ENCODE measurements at places on chromosomes 6 and 20.

DNA sequence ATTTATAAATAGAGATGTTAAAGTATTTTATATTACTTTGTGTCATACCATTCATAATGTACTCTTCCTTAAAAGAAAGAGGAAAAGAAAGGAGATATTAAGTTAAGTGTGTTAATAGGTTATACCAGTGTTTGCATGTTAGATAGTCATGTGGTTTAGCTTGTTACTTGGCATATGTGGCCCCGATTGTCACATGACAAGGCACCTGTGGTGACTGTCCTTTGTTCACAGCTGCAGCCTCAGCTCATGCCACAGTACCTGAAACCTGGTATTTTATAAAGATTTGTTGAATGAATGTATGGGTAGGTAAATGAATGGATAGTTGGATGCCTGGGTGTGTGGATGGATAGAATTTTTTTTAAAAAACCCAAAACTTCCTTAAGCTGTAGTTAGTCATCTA lies 306.1 kb upstream of the FLRT3 start:
- no peak for DNase-seq

GRCh38 chr6:75940564-75940963 lies 131.9 kb downstream of the IMPG1 start:
- no peak for DNase-seq

GRCh38 chr6:128690063-128690462 lies 169.7 kb upstream of the PTPRK start:
- DNase-seq = no peak

DNA sequence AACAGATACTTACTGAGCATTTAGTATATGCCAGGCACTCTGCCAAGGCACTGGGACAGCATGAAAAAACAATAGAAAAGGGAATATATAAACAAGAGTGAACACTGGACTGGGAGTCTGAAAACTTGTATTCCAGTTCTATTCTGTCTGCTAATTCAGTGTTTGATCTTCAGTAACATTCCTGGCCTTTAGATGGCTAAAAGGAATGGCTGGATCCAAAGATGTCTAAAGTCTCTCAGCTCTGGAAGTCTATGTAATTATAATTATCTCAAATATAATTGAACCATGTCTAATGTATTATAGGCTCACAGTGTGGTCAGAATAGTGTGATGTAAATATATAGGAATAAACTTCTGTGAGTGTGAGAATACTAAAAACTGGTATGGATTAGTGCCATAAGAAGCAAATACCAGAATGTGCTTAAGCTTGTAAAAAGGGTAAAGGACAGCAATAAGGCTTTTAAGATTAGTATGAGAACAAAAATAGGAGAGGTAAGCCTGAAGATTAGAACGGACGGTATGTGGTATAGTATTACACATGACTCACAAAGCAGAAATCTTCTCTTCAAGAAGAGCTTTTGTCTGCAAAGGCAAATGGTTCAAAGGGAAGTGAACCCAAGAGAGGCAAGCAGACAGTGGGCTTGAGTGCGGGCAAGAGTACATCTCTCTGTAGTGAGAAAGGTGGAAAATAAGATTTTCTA lies 68.5 kb downstream of the TMEM200A start:
- DNase-seq = peak; percentile 12

DNA sequence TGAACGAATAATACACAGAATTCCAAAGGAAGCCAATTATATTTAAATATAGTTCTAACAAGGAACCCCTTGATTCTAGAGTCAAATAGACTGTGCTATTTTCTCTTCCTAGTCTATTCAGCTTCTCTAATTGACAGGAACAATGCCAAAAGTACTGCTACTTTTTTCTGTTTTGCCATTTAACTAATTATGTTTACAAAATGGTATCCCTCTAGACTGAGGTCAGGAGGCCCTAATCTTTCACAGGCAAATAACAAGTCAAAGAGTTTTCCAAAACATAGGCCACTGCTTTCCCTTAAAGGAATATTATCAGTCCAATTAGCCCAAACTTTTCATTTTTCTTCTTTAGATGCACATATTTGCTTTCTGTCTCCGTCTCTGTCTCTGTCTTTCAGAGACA lies 539.3 kb downstream of the RFPL4B start:
- DNase-seq = no peak

- DNase-seq = no peak
Observed at GRCh38 chr6:121847806-121848522, 412.5 kb downstream of the GJA1 start.

DNA sequence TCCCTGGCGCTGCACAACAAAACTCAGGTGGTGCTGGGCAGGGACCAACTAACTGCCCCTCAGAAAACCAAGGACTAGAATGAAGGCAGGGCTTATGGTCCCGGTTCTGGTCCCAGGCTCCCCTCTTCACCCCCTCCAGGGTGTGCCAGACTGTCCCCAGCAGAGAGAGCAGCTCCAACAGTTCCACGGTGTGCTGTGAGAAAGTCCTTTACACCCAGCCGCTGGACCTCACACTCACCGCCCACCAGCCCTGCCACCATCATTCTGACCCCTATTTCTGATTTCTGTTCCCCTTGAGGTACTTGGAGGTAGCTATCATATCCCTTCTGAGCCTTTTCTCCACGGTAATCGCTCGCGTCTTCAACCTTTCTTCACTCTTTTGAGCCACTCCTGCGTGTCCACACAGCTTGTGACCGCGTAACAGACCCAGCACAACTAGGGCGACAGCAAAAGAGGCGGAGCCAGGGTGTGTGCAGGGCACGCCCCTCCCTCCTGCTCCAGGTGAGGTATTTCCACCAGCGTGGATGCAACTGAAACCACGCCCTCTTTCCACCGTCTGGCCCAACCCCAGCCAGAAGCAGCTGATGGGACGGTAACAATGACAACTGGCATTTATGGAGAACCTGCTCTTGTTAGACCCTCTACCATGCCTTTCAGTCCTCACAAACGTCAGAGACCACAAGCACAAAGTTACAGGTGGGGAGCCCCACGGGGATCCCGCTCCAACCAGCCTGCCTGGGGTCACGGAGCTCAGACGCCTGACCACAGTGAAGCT lies 2.3 kb downstream of the PXDC1 start:
- DNase-seq = peak; percentile 45

DNA sequence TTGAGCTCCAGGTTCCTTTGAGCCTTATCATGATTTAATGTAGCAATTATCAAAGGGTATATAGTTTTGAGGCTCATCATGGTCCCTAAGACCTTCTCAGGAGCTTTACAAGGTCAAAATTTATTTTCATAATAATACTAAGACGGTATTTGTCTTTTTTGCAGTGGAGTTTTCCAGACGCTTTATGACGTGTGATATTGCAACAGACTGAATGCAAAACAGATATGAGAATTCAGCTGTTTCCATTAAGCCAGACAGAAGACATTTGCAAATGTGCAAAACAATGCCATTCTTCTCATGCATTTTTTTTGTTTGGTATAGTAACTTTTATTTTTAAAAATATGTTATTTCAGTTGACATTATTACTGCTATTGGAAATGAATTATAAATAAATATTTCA lies 24.7 kb upstream of the CNKSR3 start:
- DNase-seq = no peak

GRCh38 chr20:62243106-62243505 lies 4.8 kb downstream of the OSBPL2 start:
- no peak for DNase-seq

- DNase-seq = no peak
Observed at GRCh38 chr6:50889935-50890334, 71.3 kb downstream of the TFAP2B start.

DNA sequence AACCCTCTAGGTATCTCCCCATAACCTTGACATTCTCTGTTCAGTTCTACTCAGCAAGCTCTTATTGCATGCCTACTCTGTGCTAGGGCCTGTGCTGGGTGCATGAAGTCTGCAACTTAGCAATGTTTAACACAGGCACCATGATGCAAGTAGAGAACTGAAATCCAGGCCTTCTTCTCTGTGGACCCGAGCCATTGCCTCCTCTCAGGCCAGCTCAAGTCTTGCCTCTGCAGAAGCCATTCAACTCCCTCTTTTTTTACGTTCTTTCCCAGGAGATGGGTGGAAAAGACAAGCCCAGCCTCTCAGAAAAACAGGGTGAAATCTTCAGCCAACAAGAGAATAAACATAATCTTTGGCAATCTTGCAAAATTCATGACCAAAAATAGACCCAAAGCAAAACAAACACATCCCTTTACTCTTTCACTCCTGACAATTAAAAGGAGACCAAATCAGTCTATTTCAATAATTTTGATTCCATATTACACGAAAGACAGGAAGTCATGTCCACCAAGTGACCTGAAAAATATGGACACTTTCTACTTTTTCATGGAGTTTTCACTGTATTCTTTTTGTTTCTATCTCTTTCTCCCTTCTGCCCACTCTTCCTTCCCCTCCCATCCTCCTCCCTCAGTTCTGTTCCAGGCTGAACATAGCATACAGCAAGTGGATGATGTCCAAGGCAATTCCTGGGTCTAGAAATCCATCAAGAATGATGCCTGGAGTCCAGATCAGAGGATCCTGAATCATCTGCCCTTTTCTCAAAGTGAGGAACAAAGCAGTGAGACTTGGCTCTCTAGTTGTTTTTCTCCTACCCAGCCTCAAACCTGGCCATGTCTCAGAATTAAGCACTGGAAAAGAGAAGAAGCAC lies 45.4 kb upstream of the MOCS1 start:
- DNase-seq = no peak

DNA sequence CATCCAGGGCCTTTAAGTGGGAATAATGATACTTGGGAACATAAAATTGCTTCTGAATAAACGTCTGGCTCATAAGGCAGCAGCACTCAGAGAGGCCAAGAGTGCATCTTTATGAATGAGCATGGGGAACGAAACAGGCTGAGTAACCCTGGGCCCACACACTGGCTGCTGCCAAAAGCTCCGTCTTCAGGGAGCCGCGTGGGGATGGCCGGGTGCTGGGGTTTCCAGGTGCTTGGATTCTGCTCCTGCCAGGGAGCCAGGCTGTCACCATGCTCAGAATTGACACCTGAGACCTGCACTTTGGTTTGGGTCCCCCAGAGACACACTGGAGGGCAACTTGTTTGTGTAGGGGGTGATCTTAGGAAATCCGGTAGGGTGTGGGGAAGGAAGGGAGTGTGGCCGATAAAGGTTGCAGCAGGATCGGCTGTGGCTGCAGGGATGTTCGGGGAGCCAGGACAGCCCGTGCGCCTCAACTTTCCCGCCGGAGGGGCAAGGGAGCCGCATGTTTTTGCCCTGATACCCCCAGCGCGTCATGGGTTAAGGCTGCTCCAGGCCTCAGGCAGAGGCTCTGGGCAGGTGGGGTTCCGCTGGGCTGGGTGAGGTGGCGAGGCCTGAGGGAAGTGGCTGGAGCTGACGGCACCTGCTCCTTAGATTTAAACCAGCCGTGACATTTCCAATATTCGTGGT lies 101.8 kb downstream of the YTHDF1 start:
- no peak for DNase-seq

DNA sequence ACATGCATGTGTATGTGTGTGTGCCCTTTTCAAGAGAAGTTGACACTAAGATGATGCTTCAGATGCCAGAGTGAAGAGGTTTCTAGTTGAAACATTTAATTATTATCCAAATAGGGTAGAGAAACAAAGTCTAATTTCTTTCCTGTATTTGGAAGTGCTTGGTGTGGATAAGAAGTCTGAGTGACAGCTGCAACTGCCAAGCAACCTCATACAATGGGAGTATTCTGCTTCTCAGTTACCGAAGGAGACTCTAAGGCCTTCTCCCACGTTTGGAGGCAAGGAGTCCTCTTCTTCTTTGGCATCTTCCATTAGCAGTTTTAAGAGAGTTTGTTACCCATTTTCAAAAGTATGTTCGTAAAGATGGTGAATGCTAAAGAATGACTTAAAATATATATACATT lies 82.4 kb downstream of the HDGFL1 start:
- DNase-seq = no peak

- no peak for DNase-seq
Observed at GRCh38 chr6:5084360-5084780, 771 bp upstream of the PPP1R3G start.

- DNase-seq = no peak
Observed at GRCh38 chr6:80174900-80175572, 68.6 kb downstream of the BCKDHB start.

DNA sequence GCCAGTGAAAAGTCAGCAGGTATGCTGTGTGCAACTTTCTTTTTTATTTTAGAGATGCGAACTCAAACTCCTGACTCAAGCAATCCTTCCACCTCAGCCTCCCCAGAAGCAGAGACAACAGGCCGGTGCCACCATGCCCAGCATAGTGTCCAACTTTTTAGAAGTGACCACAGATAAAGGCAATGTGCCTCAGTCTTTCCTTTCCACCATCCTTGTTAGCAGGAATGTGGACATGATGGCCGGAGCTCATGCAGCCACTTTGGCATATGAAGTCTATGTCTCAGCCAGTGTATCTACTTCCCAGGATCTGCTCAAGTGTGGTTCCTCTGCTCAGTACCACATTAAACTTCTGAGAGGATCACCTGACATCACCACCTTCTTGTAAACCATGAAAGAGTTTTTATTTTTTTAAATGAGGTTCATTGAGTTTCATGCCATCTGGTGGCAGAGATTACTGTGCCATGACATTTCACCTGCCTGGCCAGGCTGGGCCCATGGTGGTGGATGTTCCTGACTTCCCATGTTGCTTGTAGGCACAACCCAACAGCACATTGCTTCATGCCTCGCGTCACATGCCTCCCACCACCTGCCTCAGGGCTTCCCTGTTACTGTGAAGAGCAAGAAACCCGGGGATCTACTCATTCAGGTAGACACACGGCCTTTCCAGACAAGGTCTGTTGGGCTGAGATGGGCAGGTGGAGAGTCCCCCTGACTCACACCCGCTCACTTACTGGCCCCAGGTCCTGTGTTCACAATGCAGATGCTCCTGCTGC lies 216.5 kb downstream of the LY86 start:
- no peak for DNase-seq

DNA sequence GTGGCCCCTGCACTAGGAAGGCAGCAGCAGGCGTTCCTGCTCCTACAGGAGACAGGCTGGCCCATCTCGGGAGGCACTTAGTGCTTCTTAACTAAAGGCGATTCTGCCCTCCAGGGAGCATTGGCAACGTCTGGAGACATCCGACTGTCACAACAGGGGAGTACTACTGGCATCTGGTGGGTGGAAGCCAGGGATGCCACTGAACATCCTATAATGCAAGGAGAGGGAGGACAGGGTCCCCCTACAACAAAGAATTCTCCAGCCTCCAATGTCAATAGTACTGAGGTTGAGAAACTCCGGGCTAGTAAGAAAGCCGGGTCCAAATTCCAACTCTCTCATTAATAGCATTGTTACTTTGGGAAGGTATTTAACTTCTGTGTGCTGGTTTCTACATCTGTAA lies 119.4 kb upstream of the ARMC2 start:
- no peak for DNase-seq

GRCh38 chr6:54244430-54244829 lies 63.8 kb upstream of the TINAG start:
- DNase-seq = peak; percentile 26

DNA sequence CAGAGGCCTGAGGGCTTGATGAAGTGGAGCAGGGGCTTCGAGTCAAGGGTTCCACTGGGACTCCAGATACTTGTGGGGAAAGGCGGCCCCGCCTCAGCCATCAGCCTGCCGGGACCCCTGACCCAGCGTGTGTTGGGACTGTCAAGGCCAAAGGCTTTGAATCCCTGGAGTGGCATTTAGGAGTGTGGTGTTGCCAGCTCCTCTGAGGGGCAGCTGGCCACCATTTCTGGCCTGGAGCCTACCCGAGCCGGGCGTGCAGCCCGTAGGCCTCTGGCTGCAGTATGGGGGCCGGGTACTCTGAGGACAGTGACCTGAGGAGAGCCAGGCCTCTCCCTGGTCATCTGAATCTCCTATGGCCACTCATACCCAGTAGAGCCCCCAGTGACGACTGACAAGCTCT lies 40.0 kb downstream of the RRBP1 start:
- no peak for DNase-seq
